ENCODE measurements at places on chromosomes 12 and 14. TPM values are rescaled to one million over a fixed set of nuclear protein-coding genes. Genes with fewer than 3 reads are reported as not detected.

DNA sequence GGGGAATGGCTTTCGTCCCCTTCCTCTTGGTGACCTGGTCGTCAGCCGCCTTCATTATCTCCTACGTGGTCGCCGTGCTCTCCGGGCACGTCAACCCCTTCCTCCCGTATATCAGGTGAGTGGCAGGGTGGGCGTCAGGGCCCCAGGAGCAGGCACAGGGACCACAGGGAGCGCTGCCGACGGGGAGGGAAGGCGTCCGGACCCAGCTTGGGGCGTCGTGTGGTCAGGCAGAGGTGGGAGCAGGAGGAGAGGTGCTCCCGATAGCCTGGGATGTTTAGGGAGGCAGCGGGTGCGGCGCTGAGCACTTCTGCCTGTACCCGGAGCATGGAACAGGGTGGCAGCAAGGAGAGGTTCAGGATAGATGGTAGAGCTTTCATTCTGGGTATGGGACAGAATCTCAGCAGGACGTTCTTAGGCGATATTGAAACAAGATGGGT lies 444 bp downstream of the DRAM1 start:
- peak overlapping the region; percentile 87 for H3K27ac ChIP-seq
- H3K4me1 ChIP-seq, result peaks cover 13% of the 10 kb centered on the region
- peak overlapping the region; percentile 87 for H3K4me3 ChIP-seq
- peaks cover 5% of the 10 kb centered on the region for H3K36me3 ChIP-seq

DNA sequence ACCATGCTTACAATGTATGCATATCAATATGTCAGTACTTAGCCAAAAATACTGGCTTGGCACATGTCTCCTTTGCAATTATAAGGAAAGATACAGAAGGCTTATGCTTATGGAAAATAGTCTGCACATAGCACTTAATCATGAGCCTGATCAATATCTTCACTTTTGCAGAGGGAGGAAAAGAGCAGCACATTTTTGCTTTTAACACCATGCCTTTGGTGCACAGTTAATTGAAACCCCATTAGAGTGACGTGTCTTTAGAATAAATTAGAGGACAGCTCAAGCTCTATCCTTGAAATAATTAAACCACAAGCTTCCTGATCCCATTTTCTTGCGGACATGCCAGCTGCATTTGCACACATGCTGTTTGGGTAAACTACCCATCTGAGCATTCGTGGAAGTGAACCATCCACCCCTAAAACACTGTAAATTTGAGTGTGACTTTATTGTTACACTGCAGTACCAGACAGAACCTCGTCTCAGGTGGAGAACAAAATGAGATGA lies 839.9 kb upstream of the MGAT4C start:
- H3K4me1 ChIP-seq, result no peaks in the 10 kb centered on the region
- no peaks in the 10 kb centered on the region for H3K36me3 ChIP-seq
- H3K27ac ChIP-seq, result no peak overlapping the region
- no peak overlapping the region for H3K4me3 ChIP-seq

Gene AQP2
- not detected for polyA plus RNA-seq

DNA sequence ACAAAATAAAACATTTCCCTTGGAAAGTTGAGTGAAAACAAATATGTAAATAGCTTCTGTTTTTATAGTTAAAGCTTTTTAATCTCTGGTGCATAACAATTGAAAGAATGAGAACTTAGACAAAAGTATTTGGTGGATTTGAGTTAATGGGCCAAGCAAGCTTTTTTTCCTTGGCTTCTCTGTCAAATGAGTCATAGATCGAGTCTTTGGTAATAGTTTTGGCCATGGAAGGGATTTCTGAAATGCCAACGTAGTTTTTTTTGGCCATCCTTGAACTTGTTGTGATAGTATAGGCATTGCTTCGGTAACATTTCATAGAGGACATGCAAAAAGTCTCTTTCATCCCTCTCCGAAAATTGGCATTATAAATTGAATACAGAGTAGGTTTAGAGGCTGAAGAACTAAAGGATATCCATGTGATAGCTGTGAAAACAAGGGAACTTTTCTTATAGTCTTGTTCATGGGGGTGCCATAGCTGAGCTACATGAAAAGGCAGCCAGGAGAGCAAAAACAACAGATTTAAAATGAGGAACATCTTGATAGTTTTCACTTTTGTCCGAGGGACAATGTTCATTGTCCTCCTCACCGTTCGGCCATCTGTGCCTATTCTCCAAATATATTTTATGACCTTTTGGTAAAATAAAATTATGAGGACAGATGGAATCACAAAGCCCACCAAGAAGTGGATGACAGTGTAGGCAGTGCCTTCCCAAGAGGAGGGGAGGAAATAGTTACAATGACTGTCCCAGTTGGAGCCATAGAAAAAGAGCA lies 34.7 kb downstream of the GPR19 start:
- no peaks in the 10 kb centered on the region for H3K4me1 ChIP-seq
- peaks cover 4% of the 10 kb centered on the region for H3K36me3 ChIP-seq
- no peak overlapping the region for H3K4me3 ChIP-seq
- H3K27ac ChIP-seq, result no peak overlapping the region
- DNase-seq, result no peak
- H3K27me3 ChIP-seq, result peaks cover 4% of the 10 kb centered on the region

DNA sequence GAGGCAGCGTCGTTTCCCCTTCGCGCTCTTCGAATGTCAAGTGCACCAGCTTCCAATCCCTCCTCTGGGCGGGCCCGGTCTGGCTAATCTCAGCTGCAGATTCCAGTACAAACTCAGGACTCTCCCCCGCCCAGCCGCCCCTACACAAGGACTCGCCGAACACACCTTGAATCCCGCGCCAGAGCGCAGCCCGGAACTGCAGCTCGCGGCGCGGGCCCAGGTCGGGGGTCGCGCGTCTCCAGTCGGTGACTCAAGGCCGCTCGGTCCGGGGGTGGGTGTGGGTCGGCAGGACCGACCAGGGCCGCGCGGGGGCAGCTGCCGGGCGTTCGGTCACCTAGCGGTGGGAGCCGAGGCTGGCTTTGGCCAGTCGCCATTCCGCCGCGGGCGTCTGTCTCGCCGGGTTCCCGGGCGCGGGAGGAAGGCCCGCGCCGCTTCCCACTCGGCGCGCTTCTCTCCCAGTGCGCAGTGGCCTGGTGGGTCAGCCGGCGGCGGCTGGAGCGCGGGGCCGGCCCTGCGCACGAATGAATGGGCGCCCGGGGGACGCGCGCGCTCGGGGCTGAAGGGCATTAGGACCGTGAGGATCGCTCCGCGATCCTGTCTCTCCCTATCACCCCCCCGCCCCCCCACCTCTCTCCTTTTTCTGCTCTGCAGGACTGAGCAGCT lies at the start of gene GALNT16:
Gene GALNT16 (plus strand): TSS at position 632 of the 663 bp plus-strand sequence. CDS start 133 bp downstream, outside the sequence.
- H3K4me3 ChIP-seq, result no peak within 1 kb of the TSS
- H3K27ac ChIP-seq, result no peak within 1 kb of the TSS
- no peak for DNase-seq
- no peaks in the 10 kb centered on the region for H3K4me1 ChIP-seq

Gene PDE3A
- polyA plus RNA-seq, result not detected

Gene GPR135
- polyA plus RNA-seq, result 0.58 TPM

Gene ALG10B
- 0.53 TPM for polyA plus RNA-seq

Gene TMEM229B
- polyA plus RNA-seq, result 67.1 TPM

DNA sequence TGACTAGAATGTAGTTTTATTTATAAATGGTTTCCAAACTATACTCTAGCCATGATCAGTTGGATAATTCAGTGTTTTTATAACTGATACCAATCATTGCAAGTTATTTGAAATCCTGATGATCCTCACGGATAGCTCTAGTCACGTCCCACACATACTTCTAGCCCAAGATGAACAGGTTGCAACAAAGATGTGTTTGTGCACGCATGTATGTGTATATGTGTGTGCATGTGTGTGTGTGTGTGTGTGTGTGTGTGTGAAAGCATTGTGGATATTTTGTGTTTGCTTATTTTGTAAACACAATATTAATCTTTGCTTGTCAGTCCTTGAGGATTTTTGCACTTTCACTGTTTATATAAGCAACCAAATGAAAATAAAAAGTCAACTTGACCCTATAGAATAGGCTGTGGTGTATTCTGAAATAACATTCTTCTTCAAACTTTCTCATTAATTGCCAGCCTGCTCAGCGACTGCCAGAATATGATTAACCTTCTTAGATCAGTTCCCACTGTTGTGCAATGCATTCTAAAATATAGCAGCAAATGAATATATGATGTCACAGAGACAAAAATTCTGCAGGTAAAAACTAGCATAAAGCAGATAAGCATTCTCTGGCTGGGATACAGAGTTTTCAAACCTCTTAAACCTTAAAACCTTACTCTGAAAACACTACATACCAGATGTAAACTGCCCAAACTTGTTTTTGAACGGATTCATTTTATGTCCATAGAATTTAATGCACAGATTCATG lies 48.8 kb upstream of the HIF1A start:
- no peak overlapping the region for H3K4me3 ChIP-seq
- H3K27me3 ChIP-seq, result no peaks in the 10 kb centered on the region
- H3K36me3 ChIP-seq, result no peaks in the 10 kb centered on the region
- no peaks in the 10 kb centered on the region for H3K4me1 ChIP-seq
- no peak overlapping the region for H3K27ac ChIP-seq
- DNase-seq, result no peak

DNA sequence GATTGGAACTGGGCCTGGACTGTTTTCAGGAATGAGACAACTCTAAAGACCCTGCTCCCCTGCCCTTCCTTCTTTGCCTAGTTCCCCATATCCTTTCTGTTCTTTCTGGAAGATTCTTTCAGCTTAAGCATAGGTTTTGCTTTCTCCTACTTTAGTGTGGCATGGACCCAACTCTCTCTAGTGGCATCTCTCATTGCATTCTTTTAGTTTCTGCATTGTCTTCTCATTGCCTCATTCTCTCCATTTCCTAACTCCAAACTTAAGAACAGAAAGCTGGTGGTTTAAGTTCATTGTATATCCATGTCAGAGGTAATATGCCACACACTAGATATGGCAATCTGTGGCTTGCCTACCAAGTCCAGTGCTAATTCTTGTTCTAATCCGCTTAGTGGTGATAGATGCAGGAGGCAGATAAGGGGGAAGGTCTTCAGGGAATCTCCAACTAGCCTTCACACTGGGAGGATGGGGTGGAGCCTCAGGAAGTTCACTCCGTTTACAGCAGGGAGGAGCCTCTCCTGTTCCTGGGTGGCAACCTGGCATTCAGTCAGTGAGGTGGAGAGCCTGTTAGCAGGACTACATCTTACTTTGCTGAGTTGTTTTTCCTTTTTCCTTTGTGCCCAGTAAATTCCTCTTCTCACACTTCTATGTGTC lies 165.1 kb upstream of the LMNTD1 start:
- no peak overlapping the region for H3K27ac ChIP-seq
- H3K4me1 ChIP-seq, result no peaks in the 10 kb centered on the region
- no peak overlapping the region for H3K4me3 ChIP-seq
- no peak for DNase-seq

- DNase-seq, result no peak
- no peak overlapping the region for H3K27ac ChIP-seq
- H3K4me3 ChIP-seq, result no peak overlapping the region
- H3K4me1 ChIP-seq, result peaks cover 7% of the 10 kb centered on the region
- no peaks in the 10 kb centered on the region for H3K27me3 ChIP-seq
- H3K36me3 ChIP-seq, result no peaks in the 10 kb centered on the region
Measured at GRCh38 chr12:131473741-131474709, 236.9 kb upstream of the SFSWAP start.

Gene SRRM4
- polyA plus RNA-seq, result not detected

DNA sequence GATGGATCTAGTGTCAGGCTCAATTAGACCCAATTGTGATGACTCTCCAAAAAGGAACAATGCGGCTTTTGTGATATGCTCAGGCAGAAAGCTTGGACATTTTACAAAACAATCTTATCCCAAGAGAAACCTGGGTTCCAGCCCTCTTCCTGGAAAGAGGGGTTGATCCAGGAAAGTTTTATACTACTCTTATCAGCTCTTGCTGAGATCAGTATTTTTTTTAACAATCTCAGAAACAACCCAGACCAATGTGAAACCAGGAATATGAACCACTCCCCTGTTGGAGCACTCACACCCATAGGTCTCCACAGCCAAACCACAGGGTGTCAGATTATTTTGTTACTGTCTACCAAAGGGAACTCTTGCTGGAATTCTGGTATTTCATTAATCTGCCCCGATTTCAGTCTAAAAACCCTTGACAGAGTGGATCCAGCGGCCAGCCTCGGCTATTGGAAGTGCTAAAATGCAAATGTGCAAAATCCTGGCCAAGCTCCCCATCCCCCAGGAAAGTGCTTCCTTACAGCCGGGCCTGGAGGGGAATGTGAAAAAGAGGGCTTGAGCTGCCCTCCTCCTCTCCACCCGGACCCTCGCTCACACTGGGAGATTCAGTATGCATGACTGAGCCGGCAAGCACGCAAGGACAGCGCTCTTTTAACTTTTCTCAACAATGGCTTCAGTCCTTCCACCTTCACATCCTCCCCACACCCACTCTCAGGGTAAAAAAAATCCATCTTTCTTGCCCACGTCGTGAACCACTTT lies 4.0 kb downstream of the FBXL14 start:
- H3K36me3 ChIP-seq, result peaks cover 5% of the 10 kb centered on the region
- H3K4me1 ChIP-seq, result peaks cover 64% of the 10 kb centered on the region
- H3K27me3 ChIP-seq, result peaks cover 15% of the 10 kb centered on the region
- H3K4me3 ChIP-seq, result peak overlapping the region; percentile 51
- no peak for DNase-seq

DNA sequence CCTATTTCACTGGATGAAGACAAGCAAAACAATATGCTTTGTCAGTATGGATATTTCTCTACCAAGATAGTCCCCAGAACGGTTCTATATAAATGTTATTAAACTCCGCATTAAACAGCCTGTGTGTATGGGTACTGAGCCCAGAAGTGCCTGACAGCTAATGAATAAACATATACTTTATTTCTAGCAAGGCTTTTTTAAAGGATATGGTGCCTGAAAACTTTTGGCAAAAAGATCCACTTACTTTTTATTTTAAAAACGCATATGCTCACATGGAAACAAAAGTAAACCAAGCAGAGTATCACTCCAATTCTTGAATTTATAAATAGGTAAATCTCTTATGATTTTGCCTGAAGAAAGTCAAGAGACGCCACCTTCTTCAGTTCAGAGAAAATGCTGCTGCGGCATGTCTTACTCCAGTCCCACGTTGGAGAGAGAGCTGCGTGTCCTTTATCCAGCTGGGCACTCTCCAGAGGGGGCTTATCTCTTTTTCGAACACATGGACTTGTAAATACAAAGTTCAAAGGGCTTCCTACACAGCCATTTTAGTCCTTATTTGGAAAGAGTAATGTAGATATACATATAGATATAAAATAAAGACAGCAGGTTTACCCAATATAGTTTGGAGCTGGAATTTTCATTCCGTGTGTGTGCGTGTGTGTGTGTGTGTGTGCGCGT lies 264.2 kb downstream of the ADAMTS20 start:
- H3K4me1 ChIP-seq, result no peaks in the 10 kb centered on the region
- H3K27ac ChIP-seq, result no peak overlapping the region
- no peak overlapping the region for H3K4me3 ChIP-seq

DNA sequence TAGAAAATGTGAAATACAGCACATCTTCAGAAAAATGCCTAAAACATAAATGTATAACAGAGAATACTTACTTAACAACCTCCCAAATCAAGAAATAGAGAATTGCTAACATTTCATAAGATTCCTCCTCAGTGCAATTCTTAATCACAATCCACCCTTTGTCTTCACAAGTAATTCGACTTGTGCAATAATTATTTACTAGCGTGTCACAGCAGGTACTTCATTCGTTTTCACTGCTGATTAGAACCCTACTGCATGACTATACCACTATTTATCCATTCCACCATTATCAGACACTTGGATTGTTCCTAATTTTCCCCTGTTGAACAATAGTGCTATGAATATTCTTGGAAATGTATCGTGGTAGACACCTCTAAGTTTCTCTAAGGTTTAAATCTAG lies 64.9 kb upstream of the BBS10 start:
- peaks cover 7% of the 10 kb centered on the region for H3K4me1 ChIP-seq
- no peak for DNase-seq
- H3K27ac ChIP-seq, result no peak overlapping the region
- H3K4me3 ChIP-seq, result no peak overlapping the region

Gene ST8SIA1
- not detected for polyA plus RNA-seq

- no peak for DNase-seq
- H3K27me3 ChIP-seq, result peaks cover 2% of the 10 kb centered on the region
- no peaks in the 10 kb centered on the region for H3K36me3 ChIP-seq
- H3K4me1 ChIP-seq, result peaks cover 17% of the 10 kb centered on the region
Measured at GRCh38 chr12:31736472-31736871, 7.7 kb upstream of the AMN1 start.
